ENCODE measurements at places on chromosomes 6 and 20.

DNA sequence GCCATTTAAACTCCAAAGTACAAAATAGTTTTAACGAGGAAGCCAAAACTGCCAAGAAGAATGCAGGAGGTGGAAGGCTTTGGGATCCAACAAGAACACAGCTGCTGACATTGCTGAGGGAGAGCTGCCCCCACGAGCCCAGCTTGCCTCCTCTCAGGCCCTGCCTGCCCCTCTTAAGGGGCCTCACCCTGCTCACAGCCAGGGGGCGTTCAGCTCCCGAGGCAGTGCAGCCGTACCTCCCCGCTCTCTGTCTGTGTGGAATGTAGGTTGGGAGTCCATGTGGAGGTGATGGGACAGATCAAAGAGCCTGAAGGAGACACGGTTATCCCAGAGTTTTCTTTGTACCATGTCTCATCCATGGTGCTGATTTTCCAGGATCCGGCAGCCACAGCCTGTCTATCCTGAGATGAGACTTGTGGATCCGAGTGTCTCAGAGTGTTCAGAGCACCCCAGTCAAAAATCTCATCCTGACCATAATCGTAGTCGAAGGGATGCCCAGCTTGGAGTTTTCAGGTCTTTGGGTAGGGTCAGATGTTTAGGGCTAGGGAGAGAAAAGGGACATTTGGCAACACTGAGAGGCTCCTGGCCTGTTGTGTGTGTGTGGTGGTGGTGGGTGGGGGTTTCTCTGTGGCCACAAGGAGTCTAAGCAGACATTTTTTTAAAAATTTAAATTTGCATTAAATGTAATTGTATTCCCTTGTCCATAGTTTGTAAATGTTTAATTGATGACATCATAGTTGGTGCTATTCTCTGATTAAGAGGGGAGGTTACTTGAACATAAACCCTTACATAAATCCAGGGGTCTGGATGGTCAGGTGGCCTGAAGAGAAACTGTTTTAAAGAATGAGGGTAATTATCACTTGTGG lies 111.4 kb upstream of the CLDN20 start:
- no peak for DNase-seq

- DNase-seq: no peak
These were observed 9.2 kb downstream of the QKI start for GRCh38 chr6:163423696-163424095.

- no peak for DNase-seq
These were observed 30.0 kb upstream of the FBXL4 start for GRCh38 chr6:98977671-98978292.

- DNase-seq: no peak
These were observed 209.0 kb downstream of the LRFN2 start for GRCh38 chr6:40378071-40378724.

GRCh38 chr6:96184798-96185197 lies 169.0 kb downstream of the FUT9 start:
- no peak for DNase-seq

- DNase-seq: no peak
These were observed 80.4 kb downstream of the AK9 start for GRCh38 chr6:109610590-109610989.

DNA sequence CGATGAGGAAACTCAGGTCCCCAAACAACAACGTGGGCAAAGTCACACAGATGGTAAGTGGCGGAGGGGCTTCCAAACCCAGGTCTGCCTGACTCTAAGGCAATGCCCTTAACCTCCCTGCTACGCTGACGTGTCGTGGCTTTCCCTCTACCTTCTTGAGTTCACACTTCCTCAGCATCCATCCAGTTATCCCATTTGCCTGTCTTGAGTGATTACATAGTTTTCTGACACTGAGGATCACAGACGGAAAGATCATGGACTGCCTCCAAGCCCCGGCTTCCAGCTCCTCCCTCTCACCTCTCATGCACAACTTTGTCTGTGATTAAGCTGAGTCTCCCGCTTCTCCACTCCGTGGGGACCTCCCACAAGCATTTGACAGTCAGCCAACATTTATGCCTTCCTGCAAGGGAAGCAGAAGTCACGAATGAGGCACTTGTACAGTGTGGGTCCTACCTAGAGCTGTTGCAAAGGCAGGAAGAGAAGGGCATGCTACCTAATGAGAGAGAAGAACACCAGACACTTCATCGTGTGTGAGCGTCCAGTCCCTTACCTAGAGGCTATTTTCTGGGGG lies 33.8 kb downstream of the TBC1D7 start:
- no peak for DNase-seq

Data from stimulated activated CD8-positive, alpha-beta memory T cell treated with anti-CD3 and anti-CD28 coated beads, Interleukin-7, amount 100 ng/mL, for 1 hour (primary cell).